Fibroblast of upper back skin (primary cell): ENCODE measurements at places on chromosomes 11 and 22.

DNA sequence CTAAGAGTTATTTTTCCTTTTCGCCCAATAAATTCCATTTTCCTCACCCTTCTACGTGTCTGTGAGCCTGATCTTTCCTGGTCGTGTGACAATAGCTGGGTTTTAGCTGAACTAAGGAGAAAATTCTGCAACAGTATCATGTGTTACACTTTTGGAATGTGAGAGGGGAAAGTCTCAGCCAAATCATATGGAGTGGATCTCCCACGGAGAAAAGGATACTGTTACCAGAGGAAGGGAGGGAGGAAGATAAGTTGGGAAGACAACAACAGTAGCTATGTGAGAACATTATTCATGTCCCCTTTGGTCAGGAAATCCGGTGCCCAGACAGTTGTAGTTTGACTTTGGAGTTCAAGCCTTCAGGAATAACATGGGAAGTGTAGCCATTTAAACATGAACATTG lies 584.0 kb upstream of the RAG2 start:
- DNase-seq = no peak

DNA sequence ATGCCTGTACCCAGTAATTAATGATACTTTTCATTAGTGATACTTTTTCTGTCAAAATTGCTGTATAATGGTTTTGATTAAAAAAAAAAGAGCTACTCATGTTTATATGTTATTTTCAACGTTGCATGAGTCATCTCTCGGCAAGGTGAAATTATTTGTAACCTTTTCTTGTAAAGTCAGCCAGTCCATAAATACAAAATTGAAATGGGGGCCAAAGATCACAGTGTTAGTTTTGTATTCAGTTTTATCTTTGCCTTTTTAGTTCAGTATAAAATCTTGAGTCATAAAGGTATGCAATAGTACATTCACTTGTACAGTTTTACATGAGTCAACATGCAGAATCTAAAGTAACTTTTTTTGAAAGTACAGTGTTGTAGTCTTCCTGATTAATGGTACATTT lies 4.3 kb downstream of the ARHGEF12 start:
- DNase-seq = no peak

GRCh38 chr22:27859336-27859735 lies 57.8 kb upstream of the MN1 start:
- no peak for DNase-seq

GRCh38 chr22:40385036-40385782 lies 14.8 kb downstream of the SGSM3 start:
- DNase-seq = no peak

DNA sequence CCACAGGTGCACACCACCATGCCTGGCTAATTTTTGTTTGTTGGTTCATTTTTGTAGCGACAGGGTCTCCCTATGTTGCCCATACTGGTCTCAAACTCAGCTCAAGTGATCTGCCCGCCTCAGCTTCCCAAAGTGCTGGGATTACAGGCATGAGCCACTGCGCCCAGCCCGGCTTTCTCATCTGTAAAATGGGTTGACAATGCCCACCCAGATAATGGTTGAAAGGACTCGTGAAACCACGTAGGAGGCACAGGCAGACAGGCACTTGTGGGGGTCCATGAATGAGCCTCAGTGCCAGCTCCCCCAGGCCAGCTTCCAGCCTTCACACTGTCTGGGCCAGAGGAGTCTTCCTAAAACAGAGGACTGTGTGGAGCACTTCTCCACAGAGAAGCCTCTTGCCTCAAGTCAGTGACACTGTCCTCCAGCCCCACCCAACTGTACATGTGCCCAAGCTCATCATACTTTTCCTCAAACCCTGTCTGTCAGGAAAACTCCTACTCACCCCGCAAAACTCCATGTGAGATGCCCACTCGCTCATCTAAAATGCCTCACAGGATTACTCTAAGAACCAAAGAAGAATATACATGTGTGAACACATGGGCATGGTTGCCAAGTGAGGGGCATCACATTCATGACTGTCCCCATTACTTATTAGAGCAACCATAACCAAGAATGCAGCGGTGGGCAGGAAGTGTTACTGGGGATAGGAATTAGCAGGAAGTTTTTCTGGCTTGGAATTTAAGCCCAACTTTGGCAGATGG lies 32.1 kb upstream of the WNT7B start:
- no peak for DNase-seq

GRCh38 chr22:20240447-20240764 lies 27.7 kb downstream of the RTN4R start:
- no peak for DNase-seq

- no peak for DNase-seq
Measured at GRCh38 chr11:65801153-65801987, 14.5 kb downstream of the OVOL1 start.

DNA sequence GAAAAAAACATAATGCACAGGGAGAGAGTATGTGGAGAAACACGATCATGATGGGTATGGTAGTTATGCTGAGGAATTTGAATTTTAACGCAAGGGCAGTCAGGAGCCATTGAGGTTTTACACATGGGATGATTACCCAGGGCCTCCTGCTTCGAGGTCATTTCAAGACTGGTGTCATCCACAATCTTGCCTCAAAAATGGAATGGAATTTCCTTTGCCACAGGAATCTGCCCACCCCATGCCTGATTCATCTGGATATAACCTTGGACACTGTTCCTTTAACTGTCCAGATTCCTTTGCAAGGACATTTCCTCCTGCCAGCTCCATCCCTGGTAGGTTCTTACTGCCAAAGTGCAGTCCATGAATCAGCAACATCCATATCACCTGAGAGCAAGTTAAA lies 655.9 kb upstream of the TENM4 start:
- DNase-seq = peak; percentile 94

GRCh38 chr11:122633219-122633829 lies 22.2 kb upstream of the UBASH3B start:
- peak; percentile 77 for DNase-seq

DNA sequence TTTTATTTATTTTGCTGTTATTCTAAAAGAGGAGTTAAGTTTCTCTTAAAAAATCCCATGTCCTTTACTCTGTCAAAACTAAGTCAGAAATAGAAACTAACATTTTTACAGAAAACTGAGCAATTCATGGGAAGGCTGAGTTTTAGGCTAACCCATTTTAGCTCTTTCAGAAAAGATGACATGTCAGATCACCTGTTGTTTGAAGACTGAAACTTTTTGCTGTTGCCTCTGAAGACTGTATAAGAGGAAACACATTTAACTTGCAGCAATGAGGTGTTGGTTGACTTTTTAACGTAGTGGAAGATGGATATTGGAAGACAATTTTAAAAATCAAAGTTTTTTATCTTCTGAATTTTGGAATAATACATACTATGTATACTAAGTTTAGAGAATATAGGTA lies 115.4 kb downstream of the METTL15 start:
- no peak for DNase-seq

DNA sequence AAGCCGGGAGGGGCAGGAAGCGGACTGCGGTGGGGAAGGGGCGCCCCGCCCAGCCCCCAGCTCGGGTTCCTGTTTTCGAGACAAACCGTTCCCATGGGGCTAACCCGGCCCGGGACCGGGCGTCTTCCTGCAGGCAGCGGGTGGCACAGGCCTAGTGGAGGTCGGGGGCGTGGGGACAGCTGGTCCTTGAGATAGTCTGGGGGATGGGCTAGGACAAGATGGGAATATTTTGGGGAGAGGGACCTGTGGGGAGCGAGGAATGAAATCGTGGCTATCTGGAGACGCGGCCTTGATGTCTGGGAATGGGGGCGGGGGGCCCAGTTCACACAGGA lies 1.2 kb upstream of the RASGRP2 start:
- no peak for DNase-seq

DNA sequence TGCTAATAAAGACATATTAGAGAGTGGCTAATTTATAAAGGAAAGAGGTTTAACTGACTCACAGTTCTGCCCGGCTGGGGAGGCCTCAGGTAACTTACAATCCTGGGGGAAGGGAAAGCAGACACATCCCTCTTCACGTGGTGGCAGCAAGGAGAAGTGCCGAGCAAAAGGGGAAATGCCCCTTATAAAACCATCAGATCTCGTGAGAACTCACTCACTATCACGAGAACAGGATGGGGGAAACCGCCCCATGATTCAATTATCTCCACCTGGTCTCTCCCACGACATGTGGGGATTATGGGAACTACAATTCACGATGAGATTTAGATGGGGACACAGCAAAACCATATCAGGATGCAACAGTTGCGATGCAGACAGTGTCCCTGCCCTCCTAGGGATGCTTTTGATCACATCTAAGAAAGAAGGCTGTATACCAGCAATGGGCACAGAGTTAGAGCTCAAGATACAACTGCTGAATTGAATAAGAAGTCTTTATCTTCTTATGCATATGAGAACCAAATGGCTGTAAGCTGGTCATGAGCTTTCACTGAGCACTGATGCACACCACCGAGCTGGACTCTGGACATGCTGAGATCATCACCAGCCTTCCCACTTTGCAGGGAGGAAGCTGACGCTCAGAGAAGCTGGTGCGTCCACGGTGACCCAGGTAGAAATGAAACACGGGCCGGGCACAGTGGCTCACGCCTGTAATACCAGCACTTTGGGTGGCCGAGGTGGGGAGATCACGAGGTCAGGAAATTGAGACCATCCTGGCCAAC lies 255.2 kb downstream of the MN1 start:
- no peak for DNase-seq

DNA sequence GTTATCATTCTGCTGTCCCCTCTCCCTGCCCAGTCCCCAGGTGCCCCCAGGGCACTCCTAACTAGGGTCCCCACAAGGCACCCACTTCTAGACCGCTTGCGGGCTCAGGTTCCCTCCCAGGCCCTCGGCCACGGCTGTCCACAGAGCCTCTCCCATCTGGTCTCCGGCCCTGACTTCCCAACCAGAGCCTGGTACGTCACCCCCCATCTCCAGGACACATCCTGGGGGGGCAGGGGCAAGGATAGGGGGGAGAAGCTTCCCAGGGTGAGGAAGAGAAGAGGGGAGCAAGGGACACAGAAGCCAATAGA lies 457 bp downstream of the SSTR3 start:
- DNase-seq = no peak

GRCh38 chr11:85316967-85317366 lies 310.2 kb downstream of the DLG2 start:
- DNase-seq = no peak

GRCh38 chr11:95389427-95389826 lies 158.4 kb upstream of the SESN3 start:
- no peak for DNase-seq

GRCh38 chr11:86735451-86736290 lies 63.3 kb upstream of the ME3 start:
- DNase-seq = peak; percentile 88

DNA sequence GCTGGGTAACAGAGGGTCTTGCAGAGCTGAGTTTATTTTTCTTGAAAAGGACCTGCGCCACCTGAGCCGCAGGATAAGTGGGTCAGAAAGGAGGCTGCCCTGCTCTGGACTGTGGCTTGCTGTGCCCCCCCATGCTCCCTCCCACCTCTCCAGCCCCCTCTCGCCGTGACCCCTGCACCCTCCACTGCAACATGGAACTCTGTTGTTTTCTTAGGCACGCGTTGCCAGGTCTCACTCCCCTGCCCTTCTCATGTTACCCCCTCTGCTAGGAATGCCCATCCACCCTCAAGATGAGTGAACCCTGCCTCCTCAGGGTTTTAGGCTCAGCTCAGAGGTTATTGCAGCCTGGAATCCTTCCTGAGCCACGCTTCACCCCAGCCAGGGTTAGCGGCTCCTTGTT lies 10.8 kb downstream of the ETS1 start:
- DNase-seq = no peak

- no peak for DNase-seq
Measured at GRCh38 chr11:2945757-2946287, 16.6 kb upstream of the PHLDA2 start.

- DNase-seq = no peak
Measured at GRCh38 chr11:118900535-118901384, 17.1 kb downstream of the CXCR5 start.

GRCh38 chr11:103378931-103379330 lies 269.7 kb downstream of the DYNC2H1 start:
- peak; percentile 49 for DNase-seq
